Large intestine (tissue), 12 donors: ENCODE measurements at places on chromosomes 12 and 14.

GRCh38 chr12:53994009-53994263, 6.0 kb upstream of the HOXC9 start:
- DNase-seq, result no peak

GRCh38 chr12:52918784-52919183, 13.9 kb upstream of the KRT8 start:
- DNase-seq, result no peak

- no peak for DNase-seq
Measured at GRCh38 chr14:92253381-92253894, 69.5 kb upstream of the SLC24A4 start.

DNA sequence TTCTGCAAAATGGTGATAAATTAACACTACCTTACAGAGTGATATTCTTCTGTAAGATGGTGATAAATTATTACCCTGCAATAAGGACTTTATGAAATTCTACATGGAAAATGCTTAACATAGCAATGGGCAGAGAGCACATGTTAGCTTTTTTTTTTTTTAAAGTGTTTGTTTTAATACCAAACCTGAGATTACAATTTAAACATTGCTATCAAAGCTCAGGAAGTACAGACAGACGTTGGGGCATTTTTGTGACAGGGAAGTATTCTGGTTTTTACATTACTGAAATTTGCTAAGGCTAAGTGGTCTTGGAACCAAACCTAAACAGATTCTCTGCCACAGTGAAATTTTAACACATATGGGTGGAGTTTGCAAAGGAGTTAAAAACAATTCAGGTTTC, 133.1 kb downstream of the FGD4 start:
- DNase-seq, result no peak

- no peak for DNase-seq
Measured at GRCh38 chr14:37013078-37013477, 159.3 kb downstream of the SLC25A21 start.

- DNase-seq, result no peak
Measured at GRCh38 chr12:62817556-62818271, 117.2 kb downstream of the PPM1H start.

DNA sequence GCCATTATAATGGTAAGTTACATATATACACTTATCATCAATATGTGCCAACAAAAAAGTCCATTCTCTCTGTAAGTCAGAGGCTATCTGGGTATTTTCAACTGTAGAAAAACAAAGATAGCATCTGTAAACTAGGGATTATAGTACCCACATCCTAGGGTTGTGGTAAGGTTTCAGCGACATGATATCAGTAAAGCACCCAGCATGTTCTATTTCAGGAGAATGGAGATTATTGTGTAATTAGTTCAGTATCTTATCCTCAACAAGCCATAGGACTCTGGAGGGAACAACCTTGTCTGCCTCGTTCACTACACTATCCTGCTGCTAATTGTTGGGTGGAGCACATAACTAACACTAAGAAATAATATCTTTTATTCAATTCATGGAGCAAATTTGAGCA, 19.7 kb upstream of the CKAP4 start:
- DNase-seq, result no peak

DNA sequence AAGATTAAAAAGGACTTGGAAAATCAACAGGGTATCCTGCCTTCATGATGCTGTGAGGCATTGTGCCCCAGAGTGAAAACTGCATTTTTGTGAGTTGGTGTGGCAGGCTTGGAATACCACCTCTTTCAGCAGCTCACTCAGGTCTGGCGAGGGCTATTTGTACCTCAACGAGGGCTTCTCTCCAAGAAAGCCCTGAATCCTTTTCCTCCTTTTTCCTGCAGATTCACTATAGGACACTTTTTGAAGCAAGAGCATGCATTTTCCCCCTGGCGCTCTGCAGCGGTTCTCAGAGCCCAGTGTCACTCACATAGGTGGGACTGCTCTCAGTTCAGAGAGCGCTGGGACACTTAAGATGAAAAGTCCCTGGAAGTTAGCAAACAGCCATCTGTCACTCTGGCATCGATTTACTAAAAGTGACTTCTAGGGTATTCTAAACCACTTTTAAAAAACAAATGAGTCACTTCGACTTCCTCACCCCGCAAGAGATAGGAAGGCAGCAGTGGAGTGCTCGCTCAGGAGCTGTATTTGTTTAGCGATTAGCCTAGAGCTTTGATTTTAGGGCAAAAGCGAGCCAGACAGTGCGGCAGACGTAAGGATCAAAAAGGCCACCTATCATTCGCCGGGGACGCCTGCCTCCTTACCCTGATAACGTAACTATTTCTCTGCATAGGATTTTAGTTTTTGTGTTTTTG, 782 bp upstream of the LGR5 start:
- DNase-seq, result peak; percentile 74

GRCh38 chr12:123621101-123621500, 12.4 kb downstream of the EIF2B1 start:
- DNase-seq, result no peak

DNA sequence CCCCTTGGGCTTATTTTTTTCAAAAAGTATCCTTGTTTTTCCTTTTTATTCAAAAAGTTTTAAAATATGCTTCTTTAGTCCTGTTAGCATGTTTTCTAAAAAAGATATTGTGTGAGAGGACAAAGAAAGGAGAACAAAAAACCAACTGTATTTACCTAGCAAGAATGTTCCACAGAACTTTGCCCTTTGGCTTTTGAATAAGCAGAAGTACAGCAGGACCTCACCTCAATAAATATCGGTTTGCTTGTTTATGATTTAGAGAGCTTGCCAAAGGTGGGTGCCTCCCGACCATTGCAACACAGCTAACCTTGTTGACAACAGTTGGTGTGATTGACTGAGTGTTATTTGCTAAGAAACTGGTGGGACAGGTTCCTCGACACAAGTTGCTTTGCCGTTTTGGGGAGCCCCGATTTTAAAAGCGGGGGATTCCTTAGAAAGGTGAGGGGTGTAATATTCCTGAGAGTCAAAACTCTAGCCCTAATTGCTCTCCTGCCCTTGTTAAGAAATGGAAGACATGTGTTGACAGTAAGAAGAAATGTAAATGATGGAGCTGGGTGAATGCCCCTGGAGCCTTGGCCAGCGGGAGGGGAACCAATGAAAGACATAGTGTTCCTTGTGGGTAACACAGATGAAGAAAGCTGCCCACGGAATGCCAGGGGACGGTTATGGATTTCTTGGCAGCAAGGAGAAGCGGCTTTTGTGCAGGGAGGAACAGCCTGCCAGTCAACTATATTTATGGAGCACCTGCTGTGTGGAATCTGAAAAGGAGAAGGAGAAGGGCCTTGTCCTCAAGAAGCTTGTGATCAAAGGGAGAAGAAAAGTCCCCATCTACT, 13.7 kb downstream of the MYBPC1 start:
- DNase-seq, result peak; percentile 94

DNA sequence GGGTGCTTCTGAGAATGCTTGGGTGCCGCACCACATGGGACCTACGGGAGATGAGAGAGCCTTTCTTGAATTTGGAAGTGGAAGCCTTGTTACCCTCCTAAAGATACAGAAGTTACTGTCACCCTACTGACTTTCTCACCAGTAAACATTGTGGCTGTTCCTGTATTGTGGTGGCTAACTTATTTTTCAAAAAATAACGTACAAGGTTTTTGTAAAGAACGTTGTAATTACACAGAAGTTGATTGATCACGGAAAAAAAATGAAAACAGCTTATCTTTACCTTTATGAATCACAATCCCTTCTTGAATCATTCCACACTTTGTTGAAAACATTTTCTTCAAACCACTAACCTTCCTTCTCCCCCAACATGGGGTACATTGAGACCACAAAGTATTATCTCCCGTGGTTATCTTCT, 22.0 kb upstream of the PPFIBP1 start:
- no peak for DNase-seq

- DNase-seq, result no peak
Measured at GRCh38 chr12:111361073-111361716, 7.7 kb downstream of the PHETA1 start.

DNA sequence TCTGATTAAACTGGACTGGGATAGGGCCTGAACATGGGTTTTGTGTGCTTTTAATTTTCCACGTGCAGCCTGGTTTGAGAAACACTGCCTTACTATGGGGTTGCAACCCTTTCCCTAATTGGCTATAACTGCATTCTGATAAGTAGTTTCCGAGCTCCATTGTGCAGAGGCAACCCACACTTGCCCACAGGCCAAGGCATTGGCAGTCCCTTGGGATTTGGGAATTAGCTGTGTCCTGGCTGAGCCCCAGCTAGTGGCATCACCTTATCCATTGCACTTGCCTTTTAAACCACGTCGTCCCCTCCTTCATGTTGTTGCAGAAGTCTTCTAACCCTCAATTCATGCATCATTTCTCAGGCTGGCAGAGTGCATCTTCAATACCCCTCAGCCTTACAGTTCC, 10.2 kb downstream of the VCPKMT start:
- DNase-seq, result no peak

- peak; percentile 63 for DNase-seq
Measured at GRCh38 chr14:73829526-73830431, 21.9 kb upstream of the PTGR2 start.

DNA sequence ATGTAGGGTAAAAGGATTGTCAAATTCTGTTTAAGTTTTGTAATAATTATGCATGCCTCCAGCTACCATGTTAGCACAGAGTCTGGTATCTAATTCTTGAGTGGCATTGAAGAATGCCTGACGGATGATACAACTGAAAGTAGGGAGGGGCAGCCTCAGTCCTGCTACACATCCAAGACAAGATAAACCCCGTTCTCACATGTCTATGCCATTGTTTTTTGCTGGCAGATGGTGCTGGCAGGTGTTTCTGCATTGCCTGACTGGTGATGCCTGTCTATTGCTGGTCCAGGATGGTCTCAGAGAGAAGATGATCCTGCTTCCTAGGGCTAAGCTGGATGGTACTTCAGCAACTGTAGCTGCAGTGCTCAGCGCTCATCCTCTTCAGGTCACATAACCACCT, 245.8 kb upstream of the NAV3 start:
- DNase-seq, result no peak

DNA sequence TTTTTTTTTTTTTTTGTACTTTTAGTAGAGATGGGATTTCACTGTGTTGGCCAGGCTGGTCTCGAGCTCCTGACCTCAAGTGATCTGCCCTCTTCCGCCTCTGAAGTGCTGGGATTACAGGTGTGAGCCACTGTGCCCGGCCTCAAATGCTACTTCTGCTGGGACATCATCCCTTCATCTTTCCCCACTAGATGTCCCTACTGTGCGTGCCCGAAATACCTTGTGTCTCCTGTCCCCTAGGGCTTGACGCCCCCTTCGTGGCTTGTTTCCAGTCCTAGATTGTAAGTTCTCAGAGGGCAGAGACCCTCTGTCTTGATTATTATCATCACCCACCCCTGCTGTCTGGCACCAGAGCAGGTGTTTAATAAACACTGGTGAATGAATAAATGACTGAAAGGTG, 14.9 kb downstream of the CCDC63 start:
- DNase-seq, result no peak

GRCh38 chr14:95432144-95433093, 84.0 kb downstream of the SYNE3 start:
- DNase-seq, result peak; percentile 33

GRCh38 chr14:65290830-65291229, 121.7 kb upstream of the FUT8 start:
- DNase-seq, result no peak

DNA sequence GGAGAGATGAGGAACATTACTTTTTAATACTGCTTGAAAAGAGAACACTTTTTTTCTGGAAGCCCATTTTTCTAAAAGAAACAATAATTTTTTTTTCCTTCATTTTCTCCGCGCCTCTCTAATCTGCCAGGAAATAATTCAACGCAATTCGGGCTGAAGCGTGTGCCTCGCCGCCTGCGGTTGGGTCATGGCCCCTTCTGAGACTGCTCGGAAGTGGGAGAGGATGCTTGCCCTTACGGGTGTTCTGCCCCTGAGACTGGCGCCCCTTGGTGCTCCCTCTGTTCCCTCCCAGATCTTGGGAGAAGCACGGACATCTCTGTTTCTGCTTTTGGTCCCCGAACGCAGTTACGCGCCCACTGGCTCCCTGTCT, 332 bp upstream of the TBC1D30 start:
- no peak for DNase-seq

GRCh38 chr14:104894331-104895206, 29.5 kb downstream of the CEP170B start:
- DNase-seq, result no peak

DNA sequence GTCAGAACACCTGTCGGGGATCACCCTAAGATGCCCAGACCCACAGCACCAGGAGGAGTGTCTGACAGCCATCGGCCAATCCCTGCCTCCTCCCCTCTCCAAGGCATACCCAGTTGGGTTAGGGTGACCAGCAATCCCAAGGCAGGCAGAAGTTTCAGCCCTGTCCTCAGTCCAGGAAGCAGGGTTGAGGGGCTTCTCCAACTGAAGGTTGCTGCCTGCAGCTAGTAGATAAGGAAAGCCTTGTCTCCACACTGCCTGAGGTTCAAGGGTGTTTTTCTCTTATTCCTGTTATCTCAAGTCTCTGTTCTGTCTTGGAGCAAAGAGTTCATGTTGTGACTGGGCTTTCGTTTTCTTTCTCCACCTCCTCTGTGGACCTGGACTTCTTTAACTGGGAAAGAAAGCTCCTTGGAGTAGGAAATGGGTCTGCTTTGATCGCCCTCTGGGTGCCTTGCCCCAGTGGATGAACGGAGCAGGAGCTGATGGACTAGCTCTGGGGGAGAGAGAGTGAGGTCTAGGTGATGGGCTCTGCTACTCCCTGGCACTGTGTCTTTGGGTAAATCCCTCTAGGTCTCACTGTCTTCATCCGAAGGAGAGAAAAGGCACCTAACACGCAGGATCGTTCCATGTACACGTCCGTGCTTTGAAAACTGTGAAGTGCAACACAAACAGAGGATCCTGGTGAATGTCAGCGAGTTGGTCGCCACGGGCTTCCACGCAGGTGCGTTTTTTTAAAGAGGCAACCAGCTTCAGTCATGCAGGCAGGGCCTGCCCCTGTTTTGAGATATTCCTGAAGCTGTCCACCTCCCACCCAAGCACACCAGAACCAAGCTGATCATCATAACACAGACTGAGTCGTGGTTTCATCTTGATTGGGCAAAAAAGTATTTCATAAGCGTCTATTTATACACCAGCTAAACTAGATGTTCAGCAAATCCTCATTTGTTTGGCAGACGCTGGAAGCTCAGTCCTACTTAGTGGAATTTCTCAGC, 52.5 kb upstream of the FOXN3 start:
- DNase-seq, result no peak

GRCh38 chr12:6090803-6091202, 33.7 kb downstream of the VWF start:
- peak; percentile 63 for DNase-seq

DNA sequence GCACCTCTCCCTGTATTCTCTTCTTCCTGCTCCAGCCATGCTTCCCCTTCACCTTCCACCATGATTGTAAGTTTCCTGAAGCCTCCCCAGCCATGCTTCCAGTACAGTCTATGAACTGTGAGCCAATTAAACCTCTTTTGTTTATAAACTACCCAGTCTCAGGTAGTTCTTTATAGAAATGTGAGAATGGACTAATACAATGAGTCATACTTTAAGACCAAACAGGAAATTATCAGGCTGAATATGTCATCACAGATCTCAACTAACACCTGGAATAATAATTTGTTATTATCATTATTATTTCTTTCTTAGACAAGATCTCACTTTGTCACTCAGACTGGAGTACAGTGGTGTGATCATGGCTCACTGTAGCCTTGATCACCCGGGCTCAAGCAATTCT, 85.4 kb downstream of the KCNMB4 start:
- DNase-seq, result no peak

GRCh38 chr12:93622485-93622884, 50.0 kb downstream of the SOCS2 start:
- no peak for DNase-seq
